ENCODE measurements at places on chromosomes 3 and 15.
A peak's percentile ranks its signal among the peaks of the same experiment; 100 is the strongest.

DNA sequence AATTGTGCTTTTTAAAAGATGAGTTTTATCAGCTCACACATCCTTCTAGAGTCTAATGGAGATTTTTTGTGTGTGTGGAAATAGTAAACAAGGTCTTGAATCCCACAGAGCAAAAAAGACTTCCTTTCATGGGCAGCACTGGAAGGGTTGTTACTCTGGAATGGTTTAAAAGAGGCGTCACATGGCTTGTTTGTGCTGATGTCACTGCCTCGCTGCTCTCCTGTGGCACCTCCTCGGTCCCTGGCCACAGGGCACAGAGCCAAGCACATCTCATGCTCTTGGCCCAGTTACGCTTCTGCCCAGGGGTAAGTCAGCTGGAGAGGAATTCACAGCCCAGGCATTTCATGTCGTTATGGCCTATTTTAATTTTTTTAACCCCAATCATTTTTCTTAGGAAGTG lies 53.2 kb downstream of the PGPEP1L start:
- no peak for DNase-seq

GRCh38 chr15:63501256-63502089 lies 2.9 kb upstream of the USP3 start:
- peak; percentile 57 for DNase-seq

DNA sequence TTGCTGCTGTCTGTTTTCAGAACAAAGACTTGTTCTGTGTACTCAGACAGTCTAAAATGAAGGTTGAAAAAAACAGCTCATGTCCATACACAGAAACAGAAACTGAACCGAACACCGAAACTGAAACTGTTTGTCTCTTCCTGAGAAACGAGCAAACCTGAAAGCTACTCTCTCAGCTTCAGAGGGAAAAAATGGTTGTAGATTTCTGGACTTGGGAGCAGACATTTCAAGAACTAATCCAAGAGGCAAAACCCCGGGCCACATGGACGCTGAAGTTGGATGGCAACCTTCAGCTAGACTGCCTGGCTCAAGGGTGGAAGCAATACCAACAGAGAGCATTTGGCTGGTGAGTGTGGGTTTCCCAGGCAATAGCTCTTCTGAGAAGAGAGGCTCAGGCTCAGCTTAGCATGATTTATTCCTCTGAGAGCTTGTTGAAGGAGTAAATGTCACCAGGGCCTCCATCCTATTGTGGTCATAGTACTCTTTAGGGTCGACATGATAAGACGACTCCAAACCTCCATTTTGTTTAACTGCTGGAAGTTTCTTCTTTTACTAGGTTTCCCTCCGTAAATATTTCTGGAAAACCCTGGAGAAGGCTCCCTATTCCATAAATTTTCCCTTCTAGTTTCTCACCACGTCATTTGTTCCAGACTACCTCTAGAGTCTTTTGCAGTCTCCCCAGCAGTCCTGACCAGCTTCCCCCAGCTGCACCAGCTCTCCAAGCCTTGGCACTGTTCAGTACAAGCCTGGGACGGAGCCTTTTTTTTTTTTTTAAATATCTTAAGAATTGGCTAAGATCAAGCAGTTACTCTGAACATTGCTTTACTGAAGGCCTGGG lies at the start of gene RTP4:
Gene RTP4, plus strand, starts transcription at position 135 of the 838 bp plus-strand sequence. Its CDS starts 57 bp downstream, at position 192.
- peak; percentile 50 for DNase-seq

- no peak for DNase-seq
Measured at GRCh38 chr3:123378409-123378915, 70.4 kb downstream of the ADCY5 start.

DNA sequence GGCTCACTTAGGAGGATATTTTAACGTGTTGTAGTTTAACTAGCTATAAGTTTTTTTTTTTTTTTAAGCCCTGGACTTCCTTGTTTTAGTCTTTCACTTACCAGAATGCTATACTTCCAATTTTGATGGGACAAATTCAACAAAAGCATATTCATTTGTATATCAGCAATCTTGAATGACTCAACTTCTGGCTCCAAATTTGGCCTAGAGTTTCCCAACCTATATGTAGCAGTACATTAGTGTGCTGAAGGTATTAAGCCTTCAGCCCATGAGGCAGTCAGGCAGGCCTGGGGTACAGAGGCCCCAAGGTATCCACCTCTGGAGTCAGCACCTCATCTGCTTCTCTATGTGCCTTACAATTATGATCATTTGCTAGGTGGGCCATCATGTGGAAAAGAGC lies 5.9 kb downstream of the PBRM1 start:
- no peak for DNase-seq

DNA sequence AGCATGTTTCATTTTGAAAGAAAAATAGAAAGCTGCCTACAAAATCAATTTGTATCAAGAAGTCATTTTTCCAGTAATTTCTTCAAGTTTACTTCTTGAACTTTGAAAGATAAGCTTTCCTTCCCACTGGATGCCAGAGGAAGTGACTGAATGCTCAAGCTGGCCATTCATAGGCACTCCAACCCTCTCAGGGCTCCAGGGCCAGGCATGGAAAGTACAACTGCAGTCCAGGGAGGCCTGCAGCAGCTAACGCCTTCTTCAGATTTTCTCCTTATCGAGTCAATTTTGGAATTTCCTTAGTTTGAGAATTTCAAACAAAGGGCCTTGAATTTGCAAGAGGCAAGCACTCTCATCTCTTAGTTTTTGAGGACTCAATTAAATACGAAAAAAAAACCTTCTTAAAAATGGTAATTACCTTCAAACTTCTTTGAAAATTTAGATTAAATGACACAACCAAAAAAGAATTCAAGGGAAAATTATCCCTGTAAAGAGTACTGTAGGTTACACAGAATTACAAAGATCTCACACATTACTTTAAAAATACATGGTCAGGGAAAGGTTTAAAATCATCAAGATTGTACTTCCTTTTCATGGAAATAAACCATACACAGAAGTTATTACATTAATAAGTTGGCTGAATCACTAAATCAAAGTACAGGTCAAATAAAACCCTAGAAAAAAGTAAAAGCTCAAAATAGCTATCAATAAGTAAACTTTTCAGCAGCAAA lies 2.5 kb downstream of the UBP1 start:
- DNase-seq = no peak

- DNase-seq = no peak
Measured at GRCh38 chr3:185865247-185865646, 40.4 kb upstream of the IGF2BP2 start.

GRCh38 chr3:190375246-190375645 lies 12.7 kb upstream of the CLDN16 start:
- DNase-seq = no peak

GRCh38 chr3:98185180-98185579 lies 18.7 kb downstream of the OR5H15 start:
- no peak for DNase-seq

- no peak for DNase-seq
Measured at GRCh38 chr15:34297059-34297458, 40.5 kb downstream of the SLC12A6 start.

DNA sequence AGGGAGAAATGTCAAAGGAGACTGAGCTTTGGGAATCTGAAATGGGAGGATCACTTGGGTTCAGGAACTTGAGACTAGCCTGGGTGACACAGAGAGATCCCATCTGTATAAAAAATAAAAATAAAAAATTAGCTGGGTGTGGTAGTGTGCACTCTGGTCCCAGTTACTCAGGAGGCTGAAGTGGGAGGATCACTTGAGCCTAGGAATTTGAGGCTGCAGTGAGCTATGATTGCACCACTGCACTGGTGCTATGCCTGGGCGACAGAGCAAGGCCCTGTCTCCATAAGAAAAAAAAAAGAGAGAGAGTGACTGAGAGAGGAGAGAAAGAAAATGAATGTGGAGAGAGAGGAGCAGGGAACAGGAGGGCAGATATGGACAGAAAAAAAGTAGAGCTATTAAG lies 72.8 kb downstream of the SENP2 start:
- DNase-seq = no peak

DNA sequence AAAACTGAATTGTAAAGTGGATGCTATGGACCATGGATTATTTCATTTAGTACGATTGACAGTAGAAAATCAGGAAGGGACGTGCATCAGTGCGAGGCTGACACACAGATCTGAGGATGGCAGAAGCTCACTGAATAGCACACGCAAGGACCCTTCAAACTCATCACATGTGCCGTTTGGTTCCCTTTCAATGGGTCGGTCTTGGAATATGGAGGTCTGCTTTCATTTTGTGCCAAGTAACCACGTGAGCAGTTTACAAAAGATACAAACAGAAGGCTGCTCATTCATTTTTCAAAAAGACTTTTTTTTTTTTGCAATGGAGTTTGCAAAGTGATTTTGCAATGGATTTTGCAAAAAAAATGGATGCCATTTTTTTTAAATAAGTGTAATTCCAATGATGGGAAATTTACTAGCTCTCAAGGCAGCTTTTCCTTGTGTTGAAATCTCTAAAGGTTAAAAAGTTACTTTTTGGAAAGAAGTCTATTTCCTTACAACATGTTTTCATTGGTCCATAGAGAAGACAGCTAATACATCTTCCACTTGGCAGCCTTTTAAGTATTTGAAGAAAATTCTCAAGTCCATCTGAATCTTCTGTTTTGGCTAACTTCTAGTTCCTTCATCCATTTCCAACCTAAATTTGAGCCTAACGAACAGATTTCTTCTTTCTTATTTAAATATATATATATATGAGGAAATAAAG lies 392.3 kb upstream of the TPRG1 start:
- no peak for DNase-seq

DNA sequence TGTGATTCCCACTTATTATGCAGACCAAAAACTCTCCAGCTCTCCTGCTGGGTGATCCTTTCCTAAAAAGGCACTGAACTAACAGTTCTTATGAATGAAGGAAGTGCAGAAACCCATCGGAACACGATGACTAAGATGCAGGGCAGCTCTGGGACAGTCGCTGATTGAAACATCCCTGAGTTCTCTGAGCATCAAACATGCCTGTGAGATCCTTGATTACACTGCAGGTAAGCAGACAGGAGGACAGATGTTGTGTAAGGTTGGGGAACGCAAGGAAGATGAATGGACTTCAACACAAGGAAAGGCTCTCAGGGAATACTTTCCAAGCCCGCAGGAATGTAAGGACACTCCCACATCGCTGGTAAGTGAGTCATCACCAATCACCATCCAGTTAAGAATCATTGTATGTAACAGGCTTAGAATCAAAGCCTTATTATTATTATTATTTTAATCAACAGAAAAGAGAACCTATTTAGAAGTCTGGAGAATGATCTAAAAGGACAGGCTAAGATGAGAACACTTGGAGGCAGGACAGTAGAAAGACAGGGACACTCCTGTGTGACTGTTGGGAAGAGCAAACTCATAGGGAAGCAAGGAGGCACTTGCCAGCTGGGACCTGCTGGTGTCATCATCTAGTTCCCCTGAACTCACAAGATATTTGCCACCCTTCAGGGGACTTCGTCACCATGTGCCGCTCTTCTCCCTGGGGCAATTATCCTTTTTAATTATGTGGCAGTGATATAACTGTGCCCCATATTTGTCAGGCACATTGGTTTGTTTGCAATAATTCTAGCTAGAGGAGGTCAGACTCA lies 26.0 kb downstream of the TMEM158 start:
- DNase-seq = no peak

DNA sequence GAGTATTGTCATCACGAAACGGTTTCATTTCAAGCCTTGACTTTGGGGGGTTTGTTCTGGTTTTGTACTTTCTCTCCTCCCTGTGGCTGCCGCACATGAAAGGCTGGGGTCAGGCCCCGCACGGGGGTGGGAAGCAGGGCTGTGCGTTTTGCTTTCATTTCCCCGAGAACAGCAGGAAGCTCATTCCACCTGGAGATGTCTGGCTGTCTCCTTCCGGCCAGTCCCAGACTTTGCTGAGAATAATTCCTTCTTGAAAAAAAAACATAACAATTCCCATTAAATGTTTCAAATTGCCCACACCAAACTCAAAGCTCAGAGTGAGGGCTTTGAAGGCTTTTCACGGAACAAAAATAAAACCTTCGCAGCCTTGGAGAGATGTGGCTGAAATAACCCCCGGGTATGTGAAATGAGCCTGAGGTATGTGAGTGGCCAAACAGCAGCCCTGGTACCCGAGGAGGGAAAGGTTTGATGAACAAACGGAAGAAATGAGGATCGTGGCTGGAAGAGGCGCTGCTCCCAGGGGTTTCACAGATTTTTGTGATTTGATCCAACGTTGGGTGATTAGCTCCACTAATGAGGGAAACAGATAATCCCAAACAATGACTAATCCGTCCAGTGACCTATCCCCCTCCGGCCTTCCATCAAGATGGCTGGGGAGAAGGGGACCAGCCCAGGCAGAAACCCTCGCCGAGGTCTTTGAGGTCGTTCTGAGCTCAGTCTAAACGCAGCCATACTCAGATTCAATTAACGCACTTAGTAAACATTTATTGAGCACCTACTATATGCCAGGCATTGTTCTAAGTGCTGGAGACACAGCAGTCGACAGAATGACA lies 126.9 kb upstream of the MEF2A start:
- peak; percentile 52 for DNase-seq

GRCh38 chr3:139677388-139678155 lies at the start of gene NMNAT3:
Gene NMNAT3, minus strand, starts transcription at chr3:139677972. Its CDS starts 50,248 bp downstream, at chr3:139627724.
- peak; percentile 87 for DNase-seq

- DNase-seq = no peak
Measured at GRCh38 chr3:23747841-23748240, 57.9 kb upstream of the UBE2E1 start.

DNA sequence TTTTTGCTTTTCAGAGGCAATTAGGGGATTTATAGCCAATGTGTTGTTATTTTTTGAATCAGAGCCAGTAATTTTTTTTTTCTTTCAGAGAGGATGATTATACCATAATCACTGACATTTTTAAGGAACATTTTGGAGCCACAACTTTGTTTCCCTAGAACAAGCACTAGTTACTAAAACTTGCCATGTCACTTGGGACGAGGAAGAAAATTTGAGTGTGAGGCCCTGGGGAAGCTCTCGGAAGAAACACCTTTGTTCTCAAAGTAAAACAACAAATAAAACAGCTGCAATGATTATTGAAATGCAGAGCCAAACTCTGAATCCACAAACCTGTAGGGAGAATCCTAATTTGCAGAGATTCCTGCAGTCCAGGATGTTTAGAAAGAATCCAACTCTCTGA lies 69.7 kb downstream of the PDZRN3 start:
- DNase-seq = no peak

GRCh38 chr15:39819533-39819932 lies 36.9 kb upstream of the FSIP1 start:
- no peak for DNase-seq

GRCh38 chr3:149969110-149969939 lies 1.4 kb downstream of the PFN2 start:
- no peak for DNase-seq

DNA sequence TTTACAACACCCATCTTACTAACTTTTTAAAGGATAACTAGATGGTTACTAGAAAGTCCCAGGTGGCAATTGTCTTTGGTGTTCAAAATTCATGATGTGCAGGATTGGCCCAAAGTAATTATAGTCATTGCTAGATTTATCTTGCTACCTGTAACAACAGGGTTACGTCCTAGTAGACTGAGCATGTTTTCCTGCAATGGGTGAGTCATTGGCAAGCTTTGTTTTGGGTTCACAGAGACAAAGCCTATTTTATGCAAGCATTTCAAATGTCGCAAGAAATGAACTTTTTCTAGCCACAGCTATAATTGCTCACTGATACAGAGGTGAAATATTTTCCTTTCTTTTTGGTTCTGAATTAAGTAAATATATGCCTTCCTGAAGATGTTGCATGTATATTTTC lies 267.6 kb downstream of the AGBL1 start:
- DNase-seq = no peak

All from activated CD8-positive, alpha-beta T cell treated with anti-CD3 and anti-CD28 coated beads for 36 hours (primary cell).